ENCODE measurements at places on chromosomes 3 and 15. TPM values are rescaled to one million over a fixed set of nuclear protein-coding genes. Genes with fewer than 3 reads are reported as not detected.
A peak's percentile ranks its signal among the peaks of the same experiment; 100 is the strongest.

GRCh38 chr3:35291471-35292236, 347.7 kb upstream of the ARPP21 start:
- H3K27ac ChIP-seq, result no peak overlapping the region
- no peak overlapping the region for H3K4me3 ChIP-seq
- H3K27me3 ChIP-seq, result no peaks in the 10 kb centered on the region
- H3K4me1 ChIP-seq, result no peaks in the 10 kb centered on the region
- no peak for DNase-seq

DNA sequence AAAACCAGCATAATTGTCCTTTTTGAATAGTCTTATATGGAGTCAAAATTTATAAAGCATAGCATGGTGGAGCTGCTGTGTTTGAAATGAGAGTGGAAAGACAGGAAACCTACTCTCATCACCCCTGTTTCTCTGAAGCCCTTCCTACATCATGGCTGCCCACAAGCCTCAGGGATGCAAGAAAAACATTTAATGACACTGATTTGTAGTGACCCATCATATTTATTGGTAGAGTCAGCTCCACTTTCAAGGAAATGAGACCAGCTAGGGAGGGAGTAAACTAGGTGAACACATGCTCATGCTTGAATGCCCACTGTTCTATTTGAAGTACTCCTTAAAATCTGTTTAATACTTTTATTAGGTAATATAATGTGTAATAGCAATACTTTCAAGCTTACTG, 494.3 kb upstream of the KCNMB2 start:
- no peak overlapping the region for H3K4me3 ChIP-seq
- no peaks in the 10 kb centered on the region for H3K27me3 ChIP-seq
- H3K36me3 ChIP-seq, result no peaks in the 10 kb centered on the region
- H3K27ac ChIP-seq, result no peak overlapping the region
- DNase-seq, result no peak

DNA sequence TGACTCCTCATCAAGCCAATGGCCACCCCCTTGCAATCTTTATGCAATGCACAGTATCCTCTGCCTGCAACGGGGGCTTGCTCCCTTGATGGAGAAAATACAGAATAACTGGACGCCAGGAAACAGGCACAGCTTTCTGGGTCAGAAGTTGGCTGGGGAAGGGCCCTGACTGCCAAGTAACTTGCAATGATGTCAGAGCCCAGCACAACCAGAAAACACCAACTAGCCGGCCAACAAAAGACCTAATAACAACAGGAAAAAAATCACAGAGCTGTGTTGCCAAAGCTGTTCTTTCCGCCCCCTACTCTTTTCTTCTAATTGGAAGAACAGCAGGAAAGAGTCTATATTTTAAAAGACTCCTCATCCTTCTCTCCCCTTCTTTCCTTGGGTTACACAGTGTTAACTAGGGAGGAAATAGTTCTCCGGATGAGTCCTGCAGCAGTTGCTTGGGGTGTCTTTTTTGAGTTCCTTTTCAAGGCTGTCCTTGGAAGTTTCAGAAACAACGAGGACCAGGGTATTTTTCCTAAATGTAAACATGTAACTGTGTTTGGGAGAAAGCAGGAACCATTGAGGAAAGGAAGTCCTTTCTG, 1.4 kb upstream of the SEMA6D start:
- no peaks in the 10 kb centered on the region for H3K36me3 ChIP-seq
- H3K4me1 ChIP-seq, result peaks cover 10% of the 10 kb centered on the region
- peaks cover 58% of the 10 kb centered on the region for H3K27me3 ChIP-seq
- no peak overlapping the region for H3K4me3 ChIP-seq
- no peak overlapping the region for H3K27ac ChIP-seq

DNA sequence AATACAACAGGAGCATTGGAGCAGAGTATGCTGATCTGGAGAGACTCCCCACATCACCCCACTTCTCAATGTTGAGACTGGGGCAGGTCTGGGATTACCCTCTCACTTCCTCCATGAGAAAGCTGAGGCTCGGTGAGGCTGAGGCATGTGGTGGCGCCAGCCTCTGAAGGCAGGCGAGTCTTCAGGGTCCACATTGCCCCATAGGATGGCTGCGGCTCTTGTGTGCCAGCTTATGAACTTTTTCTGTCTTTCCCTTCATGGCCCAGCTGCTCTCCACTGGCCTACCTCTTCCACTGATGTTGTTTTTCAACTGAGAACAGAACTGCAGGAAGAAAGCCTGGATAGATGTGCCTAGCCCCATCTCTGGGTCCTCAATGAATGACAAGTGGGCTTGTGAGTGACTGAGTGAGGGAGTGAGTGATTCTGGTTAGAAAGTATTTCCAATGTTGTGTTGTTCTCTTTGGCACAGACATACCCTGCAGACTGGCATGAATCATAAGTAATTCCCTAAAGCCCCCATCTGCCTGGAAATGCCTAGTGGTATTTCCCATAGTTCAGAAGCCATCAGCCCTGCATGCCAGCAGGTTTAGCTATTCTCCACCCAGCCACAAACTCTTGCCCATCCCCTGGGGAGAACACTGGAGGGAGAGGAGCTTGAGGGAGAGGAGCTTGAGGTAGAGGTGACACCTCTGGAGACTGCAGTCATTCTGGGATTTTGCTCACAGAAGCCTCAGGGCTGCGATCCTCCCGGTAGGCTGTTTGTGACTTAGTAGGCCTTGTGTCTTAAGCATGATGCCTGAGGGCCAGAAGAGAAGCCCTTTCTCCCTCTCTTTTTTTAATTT, 56.9 kb downstream of the AMOTL2 start:
- H3K4me1 ChIP-seq, result peaks cover 61% of the 10 kb centered on the region
- no peaks in the 10 kb centered on the region for H3K27me3 ChIP-seq
- no peaks in the 10 kb centered on the region for H3K36me3 ChIP-seq

DNA sequence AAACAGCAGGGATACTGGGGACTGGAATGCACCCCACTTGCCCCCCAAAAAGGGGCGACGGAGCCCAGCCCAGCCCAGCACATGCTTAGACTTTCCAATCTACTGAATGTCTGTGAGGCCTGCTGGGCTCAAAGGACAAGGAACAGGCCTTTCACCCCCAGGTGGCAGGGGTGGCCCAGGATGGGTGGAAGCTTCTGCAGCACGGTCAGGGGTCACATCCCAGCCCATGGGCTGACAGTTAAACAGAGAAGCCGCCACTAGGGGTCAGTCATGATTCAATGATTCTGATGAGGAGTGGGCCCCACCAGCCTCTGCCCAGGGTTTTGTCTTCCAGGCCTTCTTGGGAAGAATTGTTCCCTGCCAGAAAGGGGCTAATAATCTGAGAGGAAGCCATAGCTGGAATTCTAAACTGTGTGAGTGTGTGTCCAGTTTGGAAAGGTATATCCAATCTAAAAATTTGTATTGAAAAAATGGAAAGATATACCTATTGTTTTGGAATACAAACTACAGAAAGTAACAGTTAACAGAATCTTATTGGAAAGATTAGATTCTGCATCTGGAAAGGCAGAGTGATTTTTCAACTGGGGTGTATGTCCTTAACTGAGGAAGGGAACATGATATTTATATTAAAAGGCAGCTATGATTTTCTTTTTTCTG, 2.2 kb downstream of the CHRNB4 start:
- peaks cover 13% of the 10 kb centered on the region for H3K27me3 ChIP-seq
- no peak overlapping the region for H3K4me3 ChIP-seq
- no peak overlapping the region for H3K27ac ChIP-seq
- peak; percentile 95 for DNase-seq
- no peaks in the 10 kb centered on the region for H3K36me3 ChIP-seq

DNA sequence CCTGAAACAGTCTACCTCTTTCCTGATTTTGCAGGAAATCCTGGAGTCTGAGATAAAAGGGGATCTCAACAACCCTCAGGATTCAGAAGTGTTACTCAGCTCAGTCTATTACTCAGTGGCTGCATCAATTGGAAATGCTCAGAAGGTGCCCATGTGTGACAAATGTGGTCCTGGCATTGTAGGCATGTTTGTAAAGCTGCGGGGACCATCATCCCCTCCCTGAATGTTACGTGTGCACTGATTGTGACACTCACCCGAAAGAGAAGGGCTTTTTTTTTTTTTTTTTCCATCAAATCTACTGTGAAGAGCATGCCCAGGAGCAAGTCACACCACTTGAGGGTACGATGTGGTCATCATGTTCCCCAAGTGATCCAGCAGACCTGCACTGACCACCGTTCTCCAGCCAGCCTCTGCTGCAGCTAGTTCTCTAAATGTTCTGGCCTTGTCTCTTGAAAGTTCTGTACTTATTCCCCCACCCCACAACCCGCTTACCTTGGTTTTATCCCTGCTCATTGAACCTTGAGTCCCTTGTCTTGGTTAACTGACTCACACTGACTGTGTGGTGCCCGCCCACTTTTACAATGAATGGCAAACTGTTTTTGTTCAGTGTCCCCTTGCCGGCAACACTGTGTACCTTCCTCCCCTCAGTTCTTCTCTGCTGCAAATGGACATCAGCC, 19.8 kb downstream of the ST3GAL6 start:
- H3K27ac ChIP-seq, result no peak overlapping the region
- no peak for DNase-seq
- H3K27me3 ChIP-seq, result no peaks in the 10 kb centered on the region
- H3K4me1 ChIP-seq, result peaks cover 73% of the 10 kb centered on the region
- no peaks in the 10 kb centered on the region for H3K36me3 ChIP-seq

GRCh38 chr3:108406661-108407206, 103.7 kb downstream of the MYH15 start:
- peak; percentile 64 for DNase-seq
- no peaks in the 10 kb centered on the region for H3K27me3 ChIP-seq
- peaks cover 24% of the 10 kb centered on the region for H3K4me1 ChIP-seq
- no peak overlapping the region for H3K4me3 ChIP-seq

- H3K4me1 ChIP-seq, result peaks cover 26% of the 10 kb centered on the region
- no peaks in the 10 kb centered on the region for H3K27me3 ChIP-seq
- H3K36me3 ChIP-seq, result no peaks in the 10 kb centered on the region
- peak; percentile 65 for DNase-seq
- H3K4me3 ChIP-seq, result no peak overlapping the region
These were observed 19.7 kb downstream of the STARD5 start for GRCh38 chr15:81304226-81304625.

- peaks cover 6% of the 10 kb centered on the region for H3K27me3 ChIP-seq
- no peaks in the 10 kb centered on the region for H3K4me1 ChIP-seq
- no peak overlapping the region for H3K27ac ChIP-seq
- H3K36me3 ChIP-seq, result no peaks in the 10 kb centered on the region
These were observed 25.6 kb upstream of the ACAP2 start for GRCh38 chr3:195468391-195468776.

- peaks cover 4% of the 10 kb centered on the region for H3K27me3 ChIP-seq
- H3K4me1 ChIP-seq, result no peaks in the 10 kb centered on the region
- no peaks in the 10 kb centered on the region for H3K36me3 ChIP-seq
- no peak for DNase-seq
- no peak overlapping the region for H3K27ac ChIP-seq
- no peak overlapping the region for H3K4me3 ChIP-seq
These were observed 191.7 kb upstream of the TLE3 start for GRCh38 chr15:70289191-70289955.

GRCh38 chr3:125401402-125401801, 26.3 kb upstream of the ZNF148 start:
- H3K36me3 ChIP-seq, result no peaks in the 10 kb centered on the region
- peaks cover 29% of the 10 kb centered on the region for H3K4me1 ChIP-seq
- DNase-seq, result no peak
- H3K4me3 ChIP-seq, result no peak overlapping the region

GRCh38 chr3:64341296-64341695, 116.0 kb upstream of the PRICKLE2 start:
- H3K4me1 ChIP-seq, result peaks cover 53% of the 10 kb centered on the region
- H3K27me3 ChIP-seq, result no peaks in the 10 kb centered on the region

DNA sequence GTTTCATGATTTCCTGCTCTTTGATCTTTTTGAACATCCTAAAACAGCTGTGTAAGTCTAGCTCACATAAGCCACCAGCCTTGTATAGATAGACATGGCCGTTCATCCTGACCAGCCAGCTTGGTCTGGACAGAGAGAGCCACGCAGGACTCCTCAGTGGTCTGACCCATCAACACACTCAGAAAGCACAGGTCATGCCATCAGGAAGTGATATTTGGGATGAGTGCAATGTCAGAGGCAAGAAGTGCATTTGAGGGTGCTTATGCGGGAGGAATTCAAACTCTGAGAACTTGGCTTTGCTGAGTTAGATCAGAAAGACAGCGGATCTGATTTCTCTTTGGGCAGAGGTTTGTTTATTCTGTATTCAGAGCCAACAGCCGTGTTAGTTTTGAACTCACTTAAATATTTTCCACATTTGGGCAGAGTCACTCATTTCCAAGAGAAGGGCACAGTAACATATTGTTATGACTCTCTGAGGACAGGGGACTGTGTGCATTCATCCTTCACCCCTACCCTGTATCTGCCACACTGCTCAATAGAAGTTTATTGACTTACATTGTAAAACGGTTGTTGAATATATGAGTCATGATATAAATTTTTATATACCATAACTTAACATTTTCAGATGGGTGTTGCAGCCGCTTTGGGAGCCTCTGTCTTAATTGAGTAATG, 225.3 kb upstream of the LYSMD4 start:
- H3K27ac ChIP-seq, result no peak overlapping the region
- no peaks in the 10 kb centered on the region for H3K36me3 ChIP-seq
- peaks cover 8% of the 10 kb centered on the region for H3K27me3 ChIP-seq
- DNase-seq, result no peak

DNA sequence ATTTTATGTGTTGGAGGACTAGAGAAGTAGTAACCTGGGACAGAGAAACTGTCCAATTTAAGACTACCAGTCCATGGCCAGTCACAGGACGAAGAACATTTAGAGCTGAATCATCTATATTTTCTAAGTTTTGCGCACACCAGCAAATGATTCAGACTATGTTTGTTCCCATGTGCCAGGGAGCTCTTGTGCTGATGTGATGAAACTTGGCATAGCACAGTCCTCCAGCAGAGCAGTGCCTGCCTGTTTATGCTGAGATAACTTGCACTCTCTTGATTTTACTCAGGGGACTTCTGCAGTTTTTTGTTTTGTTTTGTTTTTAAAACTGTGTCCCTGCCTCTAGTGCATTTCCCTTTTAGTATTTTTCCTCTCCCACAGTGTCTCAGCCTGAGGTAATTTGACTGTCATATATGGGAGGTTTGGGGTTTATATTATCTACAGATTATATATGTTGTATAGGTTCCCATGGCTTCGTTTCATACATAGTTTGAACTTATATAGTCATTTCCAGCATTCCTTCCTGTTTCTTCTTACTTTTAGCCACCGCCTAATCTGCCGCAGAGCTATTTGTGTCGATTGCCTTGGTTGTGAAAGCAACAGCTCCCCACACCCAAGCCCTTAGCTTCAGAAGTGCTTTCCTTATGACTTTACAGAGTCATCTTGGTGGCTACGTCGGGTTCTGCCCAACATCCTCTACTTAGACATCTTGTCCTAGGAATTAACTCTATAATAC, 45.5 kb downstream of the PPM1L start:
- H3K36me3 ChIP-seq, result no peaks in the 10 kb centered on the region
- no peaks in the 10 kb centered on the region for H3K27me3 ChIP-seq
- no peak overlapping the region for H3K27ac ChIP-seq
- no peak overlapping the region for H3K4me3 ChIP-seq
- H3K4me1 ChIP-seq, result peaks cover 6% of the 10 kb centered on the region
- peak; percentile 31 for DNase-seq

DNA sequence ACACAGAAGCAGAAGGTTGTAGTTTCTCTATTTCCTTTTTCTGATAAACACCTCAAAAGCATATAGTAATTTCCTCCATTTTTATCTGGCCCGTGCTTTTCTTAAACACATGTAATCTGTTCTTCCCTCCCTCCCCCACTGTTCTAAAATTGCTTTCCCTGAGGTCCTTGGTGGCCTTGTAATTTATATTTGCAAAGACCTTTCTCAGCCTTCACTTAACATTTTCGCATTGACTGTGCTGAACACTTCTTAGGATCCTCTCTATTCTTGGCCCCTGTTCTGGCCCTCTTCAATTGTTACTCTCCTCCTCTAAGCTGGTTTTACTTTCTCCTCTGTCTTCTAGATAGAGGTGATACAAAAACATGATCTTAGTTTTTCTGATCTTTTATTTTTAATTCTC, 28.3 kb downstream of the GAP43 start:
- H3K4me1 ChIP-seq, result peaks cover 9% of the 10 kb centered on the region
- no peaks in the 10 kb centered on the region for H3K36me3 ChIP-seq
- no peak overlapping the region for H3K27ac ChIP-seq

Gene MCF2L2
- total RNA-seq, result under 0.01 TPM

Gene SYNM
- 4.0 TPM for total RNA-seq

Gene LMCD1
- total RNA-seq, result 213 TPM

Gene AGTR1
- 13.3 TPM for total RNA-seq

Gene TPRG1
- total RNA-seq, result 6.5 TPM

All from osteoblast (primary cell).